ENCODE measurements at places on chromosomes 2 and 18.

DNA sequence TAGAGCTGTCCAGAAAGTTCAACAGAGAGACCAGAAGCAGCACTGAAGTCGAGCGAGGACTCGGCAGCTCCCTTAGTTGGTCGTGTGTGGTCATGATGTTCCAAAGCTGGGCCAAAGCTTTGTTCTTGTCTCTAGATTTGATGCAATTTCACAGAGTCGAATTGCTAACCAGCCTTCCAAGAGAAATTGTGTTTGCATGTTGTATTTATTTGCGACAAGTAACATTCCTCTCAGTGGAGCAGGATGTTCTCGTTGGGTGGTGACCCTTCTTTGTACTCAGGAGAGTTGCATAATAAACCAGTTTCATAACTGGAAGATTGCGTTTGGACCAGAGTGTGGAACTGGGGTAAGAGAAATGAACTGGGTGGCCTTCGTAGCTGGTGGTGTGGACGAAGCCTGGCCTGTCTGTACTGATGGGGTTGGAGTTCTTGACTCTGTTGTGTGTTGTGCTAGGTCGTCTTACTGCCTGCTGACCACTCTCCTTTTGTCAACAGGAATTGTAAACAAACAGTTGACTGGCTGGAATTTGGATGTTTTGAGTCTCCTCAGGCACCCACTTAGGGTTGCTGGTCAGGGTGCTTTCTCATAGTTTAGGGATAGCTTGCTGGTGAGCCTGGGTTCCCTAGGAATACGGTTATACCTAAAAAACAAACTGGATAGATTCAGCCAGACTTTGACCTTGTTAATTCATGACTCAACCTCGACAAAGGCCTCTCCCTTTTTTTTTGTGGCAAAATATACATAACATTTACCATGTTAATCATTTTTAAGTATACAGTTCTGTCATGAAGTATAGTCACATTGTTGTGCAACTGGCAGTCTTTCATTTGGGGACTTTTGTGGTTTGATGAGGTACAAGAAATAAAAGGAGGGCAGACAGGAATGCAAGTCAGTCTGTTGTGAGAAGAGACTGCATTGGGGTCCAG, 28.9 kb upstream of the TOGARAM2 start:
- no peak for DNase-seq

DNA sequence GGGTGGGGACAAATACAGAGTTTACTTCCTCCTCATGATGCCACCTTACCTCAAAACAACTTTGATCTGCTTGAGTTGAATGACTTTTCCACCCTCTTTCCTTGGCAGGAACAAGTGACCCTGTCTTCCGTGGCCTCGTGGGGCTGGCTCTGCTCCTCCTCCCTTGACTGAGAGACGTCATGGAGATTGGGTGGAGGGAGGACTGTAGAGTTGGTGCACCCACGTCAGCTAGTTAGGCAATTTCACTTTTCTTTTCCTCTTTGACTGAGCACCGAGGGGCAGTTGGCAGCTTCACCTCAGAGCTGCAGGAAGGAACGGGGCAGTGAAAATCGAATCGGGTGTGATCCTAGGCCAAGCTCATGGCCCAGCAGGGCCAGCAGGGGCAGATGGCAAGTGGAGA, at the start of gene SP140:
Gene SP140, plus strand, starts transcription at position 251 of the 400 bp plus-strand sequence. Its CDS starts 109 bp downstream, at position 360.
- DNase-seq, result no peak

- no peak for DNase-seq
These were observed 100.7 kb downstream of the RAPGEF4 start for GRCh38 chr2:172836347-172836821.

- peak; percentile 14 for DNase-seq
These were observed 167.3 kb downstream of the SEPTIN10 start for GRCh38 chr2:109446278-109447131.

DNA sequence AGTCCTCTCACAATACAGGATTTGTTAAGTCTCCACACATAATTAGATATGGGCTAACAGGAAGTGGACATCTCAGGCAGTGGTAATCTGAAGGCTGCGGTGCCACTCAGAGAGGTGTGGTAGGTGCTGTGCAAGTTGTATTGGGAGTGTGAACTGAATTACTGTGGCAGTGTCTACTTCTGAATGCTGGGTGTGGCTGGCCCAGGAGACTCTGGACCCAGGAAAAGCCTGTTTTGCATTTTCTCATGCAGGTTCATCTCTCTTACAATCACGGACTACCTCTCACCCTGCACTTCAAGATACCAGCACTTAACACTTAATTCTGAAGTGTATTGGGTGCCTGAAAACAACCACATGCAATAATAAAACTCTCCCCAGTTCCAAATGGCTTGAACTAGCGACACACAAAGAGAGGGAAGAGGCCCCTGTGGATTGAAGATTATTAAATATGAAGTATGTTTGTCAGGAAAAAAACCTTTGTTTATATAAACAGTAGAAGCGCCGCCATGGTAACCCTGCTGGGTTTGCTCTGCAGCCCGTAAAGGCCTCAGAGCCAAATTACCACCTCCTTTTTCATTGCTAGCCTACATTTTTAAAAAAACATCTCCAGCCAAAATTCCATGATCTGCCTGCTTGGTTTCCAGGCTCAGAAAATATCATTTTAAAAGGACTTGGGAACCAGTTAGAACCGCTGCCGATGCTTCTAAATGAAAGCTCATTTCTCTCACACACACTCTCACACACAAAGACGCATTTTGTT, 77.5 kb downstream of the GFPT1 start:
- peak; percentile 79 for DNase-seq

DNA sequence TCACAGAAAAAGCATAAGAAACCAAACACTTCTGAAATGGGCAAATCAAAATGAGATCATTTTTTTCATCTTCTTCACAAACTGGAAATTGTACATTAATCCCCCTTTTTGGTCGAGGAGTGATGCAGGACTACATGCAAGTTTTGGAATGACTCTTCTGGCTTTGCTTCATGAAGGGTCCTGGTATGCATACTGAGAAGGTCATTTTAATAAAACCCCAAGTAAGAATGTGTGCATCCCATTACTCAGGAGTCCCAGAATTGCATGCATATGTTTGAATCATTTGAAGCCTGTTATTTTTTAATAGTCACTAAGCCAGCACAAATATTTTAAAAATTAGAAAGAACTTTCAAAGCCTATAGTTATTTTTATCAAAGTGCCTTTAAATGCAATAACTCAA, 16.7 kb upstream of the EHBP1 start:
- no peak for DNase-seq

- DNase-seq, result no peak
These were observed 51.3 kb upstream of the CAB39 start for GRCh38 chr2:230661072-230661957.

- peak; percentile 55 for DNase-seq
These were observed 20.3 kb downstream of the SLC8A1 start for GRCh38 chr2:40431600-40431955.

- peak; percentile 54 for DNase-seq
These were observed 72.3 kb downstream of the SPATS2L start for GRCh38 chr2:200378652-200379290.

DNA sequence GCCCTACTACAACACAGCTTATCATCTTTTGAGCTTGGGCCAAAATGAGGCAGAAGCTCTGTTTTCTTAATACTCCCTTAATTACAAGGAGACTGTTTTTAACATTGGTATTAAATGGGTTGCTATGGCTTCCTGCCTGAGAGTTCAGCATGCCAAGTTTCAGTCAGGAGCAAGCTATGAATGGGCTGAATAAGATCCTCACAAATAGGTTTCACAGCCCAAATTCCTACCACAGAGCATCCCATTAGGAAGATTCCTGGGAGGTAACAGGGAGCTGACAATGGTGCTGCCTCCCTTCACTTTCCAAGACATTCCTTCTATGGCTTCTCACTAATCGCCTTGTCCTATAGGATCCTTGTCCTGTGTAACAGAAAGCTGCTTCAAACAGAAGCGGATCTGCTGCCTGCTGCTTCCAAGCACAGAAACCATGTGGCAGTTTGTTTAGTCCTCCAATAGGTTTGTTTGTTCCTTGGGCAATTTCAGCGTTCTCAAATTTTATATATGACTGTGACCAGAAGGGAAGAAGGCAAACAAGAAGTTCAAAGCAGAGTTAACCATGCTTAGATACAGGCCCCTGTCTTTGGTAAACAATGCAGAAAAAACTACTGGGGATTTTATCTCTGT, 70.9 kb downstream of the NCKAP5 start:
- DNase-seq, result peak; percentile 39

GRCh38 chr18:7566567-7567473, at the start of gene PTPRM:
TSS of gene PTPRM (plus strand) at chr18:7567316. CDS start at chr18:7567819, 503 bp downstream.
- DNase-seq, result peak; percentile 90

- no peak for DNase-seq
These were observed 78.8 kb downstream of the MYL12B start for GRCh38 chr18:3340682-3341097.

- DNase-seq, result no peak
These were observed 166.8 kb downstream of the ANKRD30B start for GRCh38 chr18:14914771-14915170.

DNA sequence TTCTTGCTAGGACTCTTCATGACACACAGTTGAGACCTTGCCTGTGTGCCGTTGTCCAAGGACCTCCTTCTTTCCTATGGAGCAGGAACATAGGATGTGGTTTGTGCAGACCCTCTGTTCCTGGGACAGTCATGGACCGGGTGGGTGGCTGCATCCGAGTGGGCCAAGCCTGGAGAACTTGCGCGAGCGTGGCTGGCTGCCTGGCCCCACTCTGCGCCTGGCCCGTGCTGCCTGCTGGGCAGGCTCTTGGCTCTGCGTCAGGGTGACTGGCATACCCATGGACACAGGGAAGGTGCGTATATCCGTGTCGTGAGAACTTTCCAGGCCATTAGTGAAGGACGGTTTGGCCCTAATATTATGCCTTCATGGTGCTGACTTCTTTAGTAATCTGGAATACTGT, 68.2 kb downstream of the DCDC2C start:
- DNase-seq, result no peak

GRCh38 chr2:224831530-224831929, 115.4 kb upstream of the CCDC195 start:
- DNase-seq, result no peak

DNA sequence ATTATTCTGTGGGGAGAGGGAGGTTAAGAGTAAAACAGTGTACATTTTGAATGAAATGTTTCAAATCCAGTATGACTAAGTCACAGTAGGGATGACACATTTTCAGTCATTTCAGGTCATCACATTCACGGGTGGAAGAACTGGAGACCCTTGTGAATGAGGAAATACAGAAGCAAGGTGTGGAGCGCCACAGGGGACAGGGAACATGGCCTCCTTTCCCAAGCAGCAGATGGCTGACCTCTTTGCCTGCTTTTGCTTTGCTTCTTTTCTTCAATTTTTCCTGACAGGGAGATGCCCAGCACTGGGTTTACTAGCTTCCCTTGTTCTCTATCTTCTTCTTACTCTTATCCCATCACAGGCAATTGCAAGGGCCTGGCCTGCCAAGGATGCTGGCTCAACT, 278.9 kb upstream of the DLGAP1 start:
- no peak for DNase-seq

DNA sequence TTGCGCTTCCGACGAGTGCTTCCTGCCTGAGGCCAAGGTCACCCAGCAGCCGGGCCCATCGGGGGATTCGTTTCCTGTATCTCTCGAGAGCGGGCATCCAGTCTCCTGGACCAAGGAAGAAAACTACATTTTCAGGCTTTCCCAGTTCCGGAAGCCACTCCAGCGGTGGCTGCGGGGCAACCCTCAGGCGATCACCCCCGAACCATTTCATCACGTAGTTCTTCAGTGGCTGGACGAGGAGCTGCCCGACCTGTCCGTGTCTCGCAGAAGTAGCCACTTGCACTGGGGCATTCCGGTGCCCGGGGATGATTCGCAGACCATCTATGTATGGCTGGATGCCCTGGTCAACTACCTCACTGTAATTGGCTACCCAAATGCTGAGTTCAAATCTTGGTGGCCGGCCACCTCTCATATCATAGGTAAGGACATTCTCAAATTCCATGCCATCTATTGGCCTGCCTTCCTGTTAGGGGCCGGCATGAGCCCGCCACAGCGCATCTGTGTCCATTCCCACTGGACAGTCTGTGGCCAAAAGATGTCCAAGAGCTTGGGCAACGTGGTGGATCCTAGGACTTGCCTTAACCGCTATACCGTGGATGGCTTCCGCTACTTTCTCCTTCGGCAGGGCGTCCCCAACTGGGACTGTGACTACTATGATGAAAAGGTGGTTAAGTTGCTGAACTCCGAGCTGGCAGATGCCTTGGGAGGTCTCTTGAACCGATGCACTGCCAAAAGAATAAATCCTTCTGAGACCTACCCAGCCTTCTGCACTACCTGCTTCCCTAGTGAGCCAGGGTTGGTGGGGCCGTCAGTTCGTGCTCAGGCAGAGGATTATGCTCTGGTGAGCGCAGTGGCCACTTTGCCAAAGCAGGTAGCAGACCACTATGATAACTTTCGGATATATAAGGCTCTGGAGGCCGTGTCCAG, 1.0 kb downstream of the MARS2 start:
- DNase-seq, result no peak

- no peak for DNase-seq
These were observed 224.5 kb upstream of the MGAT5 start for GRCh38 chr2:134029418-134029817.

DNA sequence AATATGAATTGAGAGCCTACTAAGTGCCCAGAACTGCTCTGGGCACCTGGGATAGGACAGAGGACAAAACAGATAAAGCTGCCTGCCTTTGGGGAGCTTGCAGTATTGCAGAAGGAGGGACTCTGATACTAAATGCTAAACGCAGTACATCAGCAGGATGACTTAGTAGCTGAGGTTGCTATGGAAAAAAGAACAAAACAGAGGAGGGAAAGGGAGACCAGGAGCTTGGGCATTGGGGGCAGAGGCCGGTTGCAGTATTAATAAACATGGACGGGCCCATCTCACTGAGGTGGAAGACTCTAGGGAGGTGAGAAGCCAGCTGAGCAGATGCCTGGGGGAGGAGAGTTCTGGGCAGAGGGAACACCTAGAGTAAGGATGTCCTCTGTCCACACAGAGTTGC, 66.1 kb upstream of the SP3 start:
- no peak for DNase-seq

GRCh38 chr2:128439031-128439790, 120.5 kb upstream of the HS6ST1 start:
- DNase-seq, result peak; percentile 21

DNA sequence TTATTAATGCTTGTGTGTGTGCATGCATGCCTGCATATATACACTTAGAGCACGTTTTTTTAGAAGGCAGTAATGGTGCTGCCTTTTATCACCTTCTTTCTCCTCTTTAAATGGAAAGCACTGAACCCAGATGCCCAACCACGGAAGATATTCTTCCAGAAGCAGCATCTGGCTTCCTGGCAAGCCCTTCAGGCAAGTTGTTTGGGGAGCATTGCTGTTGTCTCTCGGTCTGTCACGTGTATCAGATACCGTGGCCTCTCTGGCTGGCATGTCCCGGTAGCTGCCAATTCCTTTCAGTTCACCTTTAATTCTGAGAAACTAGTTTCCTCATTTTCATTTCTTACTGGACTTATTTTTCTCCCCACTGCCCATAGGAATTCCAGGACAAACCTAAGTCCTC, 587.8 kb downstream of the ARHGAP15 start:
- peak; percentile 28 for DNase-seq

GRCh38 chr18:64019922-64020756, 50.3 kb downstream of the SERPINB8 start:
- no peak for DNase-seq

GRCh38 chr2:226977775-226978190, 141.9 kb downstream of the RHBDD1 start:
- no peak for DNase-seq
